ENCODE measurements at places on chromosomes 4 and X.

- DNase-seq: peak; percentile 58
These were observed 10.9 kb upstream of the CPLX1 start for GRCh38 chr4:836750-837301.

GRCh38 chr4:72344418-72344817, 224.6 kb downstream of the ADAMTS3 start:
- no peak for DNase-seq

GRCh38 chrX:18591834-18592233, 80.1 kb downstream of the RS1 start:
- DNase-seq: no peak

- DNase-seq: no peak
These were observed 51.5 kb upstream of the SLC4A4 start for GRCh38 chr4:71287305-71287704.

- DNase-seq: no peak
These were observed 24.2 kb downstream of the KLHL15 start for GRCh38 chrX:24002792-24003191.

DNA sequence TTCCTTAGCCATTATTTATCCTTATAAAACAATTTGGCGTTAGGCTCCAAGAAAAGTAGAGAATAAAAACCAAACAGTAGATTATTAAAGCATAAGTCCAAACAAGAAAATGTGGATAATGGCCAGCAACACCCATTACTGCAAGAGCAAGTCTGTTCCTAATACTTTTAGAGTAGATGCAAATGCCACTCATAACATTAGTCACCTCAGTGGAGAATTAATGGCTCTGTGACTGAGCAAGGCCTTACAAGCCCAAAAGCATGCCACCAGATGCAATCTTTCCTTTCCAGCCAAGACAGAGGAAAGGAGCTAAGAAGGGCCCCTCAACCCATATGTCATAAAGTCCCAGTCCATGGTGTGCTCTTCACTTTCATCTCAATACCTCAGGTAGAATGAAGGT, 373.8 kb downstream of the OPHN1 start:
- DNase-seq: no peak

DNA sequence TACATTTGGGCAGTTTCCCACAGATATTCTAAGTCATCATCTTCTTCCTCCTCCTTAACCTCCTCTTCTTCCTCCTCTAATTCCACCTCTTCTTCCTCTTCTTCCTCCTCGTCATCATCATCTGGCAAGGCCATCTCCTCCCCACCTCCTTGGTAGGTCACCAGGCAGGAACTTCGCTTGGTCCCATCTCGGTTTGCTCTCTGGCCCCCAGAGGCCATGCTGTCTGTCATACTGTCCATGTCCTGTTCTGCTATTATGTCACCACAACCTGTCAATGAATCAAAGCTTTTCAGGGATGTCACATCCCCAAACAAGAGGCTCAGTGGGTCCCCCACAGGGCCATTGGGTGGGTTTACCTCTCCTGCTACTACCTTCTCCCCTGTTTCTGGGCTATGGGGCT, 13.5 kb downstream of the AMER1 start:
- no peak for DNase-seq

DNA sequence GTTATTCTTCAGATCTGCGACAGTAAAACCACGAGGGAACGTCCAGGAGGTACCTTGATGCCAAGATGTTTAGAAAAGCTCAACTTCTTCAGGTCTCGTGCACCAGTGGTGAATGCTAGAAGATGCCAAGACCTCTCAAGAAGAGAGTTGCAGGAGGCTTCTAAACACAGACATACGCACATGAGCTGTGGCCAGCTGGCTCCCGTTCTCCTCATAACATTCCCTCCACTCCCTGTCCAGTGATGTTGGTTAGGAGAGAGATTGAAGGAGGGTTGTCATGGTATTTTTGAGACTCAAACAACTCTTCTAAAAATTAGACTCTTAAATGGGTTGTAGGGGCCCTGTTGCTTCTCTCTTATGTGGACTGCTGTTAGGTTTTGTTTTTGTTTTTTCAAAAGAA, 184.3 kb downstream of the QDPR start:
- no peak for DNase-seq

DNA sequence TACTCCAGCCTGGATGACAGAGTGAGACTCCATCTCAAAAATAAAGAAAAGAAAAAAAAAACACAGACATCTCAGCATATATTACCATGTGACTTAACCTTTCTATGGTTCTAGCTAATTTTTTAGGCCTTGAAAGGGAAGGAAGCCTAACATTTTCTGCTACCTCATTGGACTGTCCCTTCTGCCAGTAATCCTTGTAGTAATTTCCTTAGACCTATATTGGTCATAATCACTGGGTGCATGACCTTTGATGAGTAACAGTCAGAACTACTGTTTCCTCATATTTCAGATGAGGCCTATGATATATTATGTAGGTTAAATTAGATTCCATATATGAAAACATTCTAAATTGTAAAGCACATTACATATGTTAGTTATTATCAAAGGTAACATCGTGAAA, 9.6 kb downstream of the XIAP start:
- no peak for DNase-seq

DNA sequence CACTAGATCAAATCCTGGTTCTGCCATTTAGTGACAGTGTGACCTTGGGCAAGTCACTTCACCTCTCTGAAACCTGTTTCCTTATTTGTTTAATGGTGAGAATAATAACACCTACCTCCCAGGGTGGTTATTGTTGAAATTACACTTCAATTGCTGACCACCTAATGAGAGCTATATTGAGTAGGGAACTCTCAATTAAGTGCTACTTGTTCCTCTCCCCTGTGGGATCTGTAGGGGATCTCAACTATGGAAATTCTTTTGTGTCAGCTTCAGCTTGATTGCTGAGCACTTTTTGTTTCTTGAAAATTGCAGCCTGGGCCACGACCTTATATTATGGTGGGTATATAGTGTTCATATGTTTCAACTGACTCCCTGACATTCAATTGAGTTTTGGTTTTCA, 102.1 kb downstream of the SHROOM4 start:
- no peak for DNase-seq

DNA sequence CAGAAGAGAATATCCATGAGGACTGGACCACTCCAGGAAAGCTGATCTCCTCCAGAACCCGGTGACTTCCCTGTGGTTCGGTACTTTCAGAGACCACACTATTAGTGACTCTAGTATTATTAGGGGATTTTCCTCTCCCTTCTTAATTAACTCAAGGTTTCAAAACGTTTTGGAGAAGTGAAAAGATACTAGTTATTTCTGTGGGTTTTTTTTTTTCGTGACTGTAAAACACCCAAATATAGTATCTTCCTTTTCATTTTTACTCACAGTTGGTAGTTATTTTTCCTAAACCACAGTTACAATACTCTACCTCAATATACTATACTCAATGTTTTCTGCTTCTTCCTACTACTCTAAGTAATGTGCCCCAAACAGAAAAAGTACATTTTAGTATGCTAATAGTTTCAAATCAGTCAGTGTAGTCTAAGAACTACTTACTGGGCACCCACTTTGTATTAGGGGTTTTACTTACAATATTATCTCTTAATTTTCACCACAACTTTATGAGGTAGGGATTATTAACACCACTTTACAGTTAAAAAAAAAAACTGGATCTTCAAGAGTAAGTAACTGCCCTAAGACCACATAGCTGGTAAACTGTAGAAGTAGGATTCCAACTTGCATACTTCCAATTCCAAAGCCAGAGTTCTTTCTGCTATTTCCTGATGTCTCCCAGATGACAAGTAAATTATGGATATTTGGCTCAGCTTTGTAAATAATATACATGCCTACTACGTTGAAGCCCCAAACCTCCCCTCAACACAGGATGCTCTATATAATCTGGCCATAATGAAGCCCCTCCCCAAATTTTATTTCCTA, 45.0 kb downstream of the SLC9A7 start:
- DNase-seq: no peak

GRCh38 chrX:70592091-70592490, 147.5 kb downstream of the DLG3 start:
- DNase-seq: no peak

DNA sequence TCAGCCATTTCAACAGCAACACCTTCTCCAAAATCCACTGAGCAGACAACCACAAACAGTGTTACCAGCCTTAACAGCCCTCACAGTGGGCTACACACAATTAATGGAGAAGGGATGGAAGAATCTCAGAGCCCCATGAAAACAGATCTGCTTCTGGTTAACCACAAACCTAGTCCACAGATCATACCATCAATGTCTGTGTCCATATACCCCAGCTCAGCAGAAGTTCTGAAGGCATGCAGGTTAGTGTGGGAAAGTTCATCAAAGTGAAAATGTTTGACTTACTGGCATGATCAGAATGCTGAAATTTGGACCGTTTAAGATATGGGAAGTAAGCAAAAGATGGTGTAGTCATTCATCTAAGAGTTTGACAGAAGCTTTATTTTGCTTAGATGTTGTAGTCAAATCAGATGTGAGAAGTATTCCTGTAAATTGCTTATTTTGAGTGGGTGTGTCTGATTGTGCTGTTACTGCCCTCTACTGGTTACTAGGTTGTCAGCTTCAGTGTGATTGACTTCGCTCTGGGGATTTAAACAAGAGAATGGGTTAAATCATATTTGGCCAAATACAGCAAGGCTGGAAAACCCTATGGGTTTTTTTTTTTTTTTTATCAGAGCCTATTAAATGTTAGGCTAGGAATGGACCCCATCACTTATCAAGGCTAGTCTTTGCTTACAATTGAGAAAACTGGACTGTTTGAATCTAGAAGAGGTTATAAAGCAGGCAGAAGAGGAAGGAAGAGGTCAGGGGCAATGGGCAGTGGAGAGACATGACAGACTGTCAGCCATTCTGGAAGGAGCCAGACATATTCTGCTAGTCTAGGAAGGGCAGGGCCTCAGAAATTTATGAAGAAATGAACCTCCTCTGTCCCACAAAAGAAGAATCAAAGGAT, 130.3 kb downstream of the DIPK2B start:
- no peak for DNase-seq

DNA sequence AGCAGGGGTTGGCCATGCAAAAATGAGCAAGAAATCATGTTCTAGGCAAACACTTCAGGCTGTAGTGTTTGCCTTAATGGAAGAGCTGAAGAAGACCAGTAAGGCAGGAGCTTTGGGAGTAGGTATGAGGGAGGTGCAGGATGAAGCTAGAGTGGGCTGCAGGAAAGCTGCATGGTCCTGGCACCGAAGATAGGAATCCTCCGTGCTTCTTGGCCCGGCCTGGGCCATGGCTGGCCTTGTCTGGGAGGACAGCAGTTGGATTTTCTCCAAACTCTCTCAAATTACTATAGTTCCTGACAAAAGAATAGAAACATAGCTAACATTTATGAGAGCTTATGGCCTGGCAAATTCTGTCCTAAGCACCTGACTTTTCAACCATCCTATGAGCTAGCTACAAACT, 116.5 kb downstream of the UCHL1 start:
- no peak for DNase-seq

DNA sequence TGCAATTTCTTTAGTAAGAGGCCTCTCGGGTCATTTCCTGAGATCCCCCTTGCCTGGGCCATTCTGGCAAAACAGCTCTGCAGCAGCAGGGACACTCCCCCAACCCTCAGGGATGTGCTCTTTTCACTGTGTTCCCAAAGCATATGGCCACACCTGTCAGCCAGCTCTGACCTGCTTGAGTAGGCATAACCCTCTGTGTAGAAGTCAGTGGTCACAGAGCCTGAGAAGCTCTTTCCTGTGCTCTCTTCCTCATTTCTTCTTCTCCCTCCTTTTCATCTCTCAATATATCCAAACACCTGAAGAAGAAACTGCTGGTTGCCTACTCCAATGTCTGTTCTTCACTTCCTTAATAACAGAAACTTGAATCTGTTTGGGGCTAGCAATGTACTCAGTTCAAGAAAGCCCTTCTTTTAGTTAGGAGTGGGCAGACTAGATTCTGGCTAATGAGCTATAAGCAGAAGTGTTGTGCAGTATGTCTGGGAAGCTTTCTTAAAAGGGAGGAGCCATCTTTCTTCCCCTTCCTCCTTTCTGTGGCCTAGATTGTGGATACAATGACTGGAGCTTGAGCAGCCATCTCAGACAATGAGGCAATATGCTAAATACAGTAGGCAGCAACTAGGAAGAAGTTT, 73.3 kb downstream of the PRPS1 start:
- DNase-seq: no peak

GRCh38 chr4:6258741-6259140, 10.9 kb upstream of the WFS1 start:
- DNase-seq: peak; percentile 36

DNA sequence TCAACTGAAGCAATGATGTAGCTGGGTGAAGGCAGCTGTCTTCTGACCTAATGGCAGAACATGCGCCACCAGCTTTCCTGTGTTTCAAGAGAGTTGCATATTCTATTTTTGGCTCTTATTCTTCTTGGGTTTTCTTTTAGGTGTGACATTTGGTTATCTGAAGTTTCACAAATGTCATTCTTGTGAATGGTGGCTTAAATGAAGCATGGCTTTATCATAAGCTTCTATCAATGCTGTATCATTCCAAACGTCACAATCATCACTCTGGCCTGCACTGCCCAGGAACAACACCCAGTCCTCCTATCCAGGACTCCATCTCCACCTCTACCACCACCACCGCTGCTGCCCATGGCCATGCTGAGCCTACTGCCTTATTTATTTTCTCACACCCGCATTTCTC, 69.7 kb upstream of the WWC2 start:
- no peak for DNase-seq

- DNase-seq: no peak
These were observed 39.0 kb downstream of the CCDC158 start for GRCh38 chr4:76381986-76382385.

DNA sequence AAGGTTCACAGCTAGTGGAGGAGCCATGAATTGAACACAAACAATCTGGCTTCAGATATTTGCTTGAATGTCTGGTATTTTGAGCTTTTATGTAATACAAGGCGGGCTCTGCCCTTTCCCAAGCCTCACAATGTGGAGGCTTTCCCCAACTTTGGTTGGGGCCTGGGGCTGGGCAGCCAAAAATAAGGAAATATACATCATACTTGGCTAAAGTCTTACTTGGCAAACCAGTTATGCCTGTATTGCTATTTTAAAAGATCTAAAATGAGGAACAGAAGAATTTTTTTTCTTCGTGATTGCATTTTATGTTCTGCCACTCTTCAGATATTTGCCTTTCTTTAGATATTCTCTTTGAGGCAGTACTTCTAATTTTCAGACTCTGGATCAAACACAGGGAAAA, 26.1 kb downstream of the ARFIP1 start:
- no peak for DNase-seq

GRCh38 chr4:56245547-56246232, 141.6 kb downstream of the AASDH start:
- no peak for DNase-seq

DNA sequence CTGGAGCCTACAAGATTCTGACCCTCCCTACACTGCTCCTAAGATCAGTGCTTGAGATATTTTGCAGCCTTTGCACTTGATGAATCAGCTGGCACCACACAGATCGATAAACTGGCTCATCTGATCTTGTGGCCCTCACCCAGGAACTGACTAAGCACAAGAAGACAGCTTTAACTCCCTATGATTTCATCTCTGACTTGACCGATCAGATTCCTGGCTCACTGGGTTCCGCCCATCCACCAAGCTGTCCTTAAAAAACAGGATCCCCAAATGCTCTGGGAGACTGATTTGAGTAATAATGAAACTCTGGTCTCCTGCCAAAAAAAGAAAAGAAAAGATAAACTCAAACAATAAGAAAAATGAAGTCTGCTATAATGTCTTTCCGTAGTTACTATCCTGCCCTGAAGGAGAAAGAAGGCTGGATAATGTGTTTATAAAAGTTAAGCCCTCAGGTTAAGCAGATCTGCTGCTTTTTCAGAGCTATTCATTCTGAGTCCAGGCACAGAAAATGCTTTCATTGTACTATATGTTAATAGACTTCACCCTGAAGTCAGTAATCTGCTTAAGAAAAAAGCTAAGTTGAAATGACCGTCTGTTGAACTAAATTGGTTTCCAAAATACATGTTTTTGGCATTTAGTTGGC, 795.2 kb downstream of the TRIML1 start:
- DNase-seq: no peak
